Posterior cingulate gyrus (tissue), 11 donors: ENCODE measurements at places on chromosomes 1 and 21.

- no peak for DNase-seq
These were observed 5.6 kb downstream of the SPSB1 start for GRCh38 chr1:9298282-9298681.

GRCh38 chr1:160429125-160429561, 28.8 kb downstream of the VANGL2 start:
- no peak for DNase-seq

DNA sequence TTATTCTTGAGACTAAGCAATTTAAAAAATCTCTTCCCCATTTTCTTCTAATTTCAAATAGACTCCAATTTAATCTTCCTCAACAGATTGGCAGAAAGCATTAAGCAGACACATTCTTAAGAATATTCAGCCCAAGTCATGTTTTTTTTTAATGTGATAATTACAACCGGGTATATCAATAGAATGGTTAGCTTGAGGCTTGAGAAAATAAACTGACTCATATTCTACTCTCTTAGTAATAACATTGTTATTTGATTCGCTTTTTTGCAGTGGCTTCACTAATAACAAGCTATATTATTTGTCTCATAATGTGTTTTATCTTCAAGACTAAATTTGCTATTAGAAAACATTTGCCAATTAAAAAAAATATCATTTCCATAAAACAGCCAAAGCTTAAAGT, 488.6 kb upstream of the RGS18 start:
- no peak for DNase-seq

DNA sequence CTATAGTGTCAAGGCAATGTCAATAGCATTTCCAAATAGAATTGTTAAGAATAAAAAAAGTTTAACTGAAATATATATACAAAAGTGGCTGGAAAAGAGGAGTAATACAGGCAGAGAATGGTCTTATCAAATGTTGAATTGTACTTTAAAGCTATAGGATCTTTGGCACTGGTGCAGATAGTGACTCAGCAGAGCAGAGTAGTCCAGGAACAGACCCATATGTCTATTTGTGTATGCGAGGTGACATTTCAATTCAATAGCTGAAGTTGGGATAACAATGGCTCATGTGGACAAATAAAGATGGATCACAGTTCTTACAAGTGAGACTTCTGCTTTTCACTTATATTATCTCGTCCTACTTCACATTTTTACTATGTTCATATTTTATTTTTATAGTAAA, 543.0 kb upstream of the B3GALT2 start:
- DNase-seq: no peak

DNA sequence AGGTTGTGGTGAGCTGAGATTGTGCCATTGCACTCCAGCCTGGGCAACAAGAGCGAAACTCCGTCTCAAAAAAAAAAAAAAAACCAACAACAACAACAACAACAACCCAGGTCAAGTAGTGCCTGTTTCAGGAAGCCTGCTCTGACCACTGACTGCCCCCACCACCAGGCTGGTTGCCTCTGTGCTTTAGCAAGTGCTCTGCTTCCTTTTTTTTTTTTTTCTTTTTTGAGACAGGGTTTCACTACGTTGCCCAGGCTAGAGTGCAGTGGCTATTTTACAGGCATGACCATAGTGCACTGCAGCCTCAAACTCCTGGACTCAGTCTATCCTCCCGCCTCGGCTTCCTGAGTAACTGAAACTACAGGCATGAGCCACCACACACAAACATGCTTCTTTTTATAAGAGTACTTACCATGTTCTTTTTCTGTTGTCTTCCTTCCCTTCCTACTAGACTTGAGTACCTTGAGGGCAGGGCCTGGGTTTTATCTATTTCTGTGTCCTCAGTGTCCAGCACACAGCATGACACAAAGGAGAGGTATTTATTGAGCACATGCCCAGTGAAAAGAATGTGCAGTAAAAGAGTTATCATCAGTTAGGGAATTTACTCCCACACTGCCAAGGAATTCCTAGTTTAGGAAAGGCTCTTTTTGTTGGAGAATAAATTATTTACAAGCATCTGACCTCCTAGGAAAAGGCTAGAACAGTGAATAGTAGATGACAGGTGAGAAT, 9.9 kb upstream of the COA7 start:
- DNase-seq: no peak

- DNase-seq: peak; percentile 65
These were observed 15.5 kb downstream of the SLC45A1 start for GRCh38 chr1:8333246-8333987.

DNA sequence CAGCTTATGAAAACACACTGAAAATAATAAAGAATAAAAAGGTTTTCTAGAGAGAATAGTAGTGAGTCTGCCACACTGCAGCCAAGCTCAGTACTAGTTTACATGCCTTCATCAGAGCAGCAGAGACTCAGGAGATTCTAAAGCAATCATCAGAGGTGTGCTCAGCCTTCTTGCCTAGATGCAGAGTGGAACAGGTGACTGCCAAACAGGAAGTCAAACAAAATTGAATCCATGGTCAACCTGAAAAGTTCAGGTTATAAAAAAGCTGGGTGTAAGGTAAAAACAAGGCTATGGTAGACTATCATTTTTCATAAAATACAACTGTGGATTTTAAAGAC, 165.3 kb upstream of the C1orf105 start:
- no peak for DNase-seq

DNA sequence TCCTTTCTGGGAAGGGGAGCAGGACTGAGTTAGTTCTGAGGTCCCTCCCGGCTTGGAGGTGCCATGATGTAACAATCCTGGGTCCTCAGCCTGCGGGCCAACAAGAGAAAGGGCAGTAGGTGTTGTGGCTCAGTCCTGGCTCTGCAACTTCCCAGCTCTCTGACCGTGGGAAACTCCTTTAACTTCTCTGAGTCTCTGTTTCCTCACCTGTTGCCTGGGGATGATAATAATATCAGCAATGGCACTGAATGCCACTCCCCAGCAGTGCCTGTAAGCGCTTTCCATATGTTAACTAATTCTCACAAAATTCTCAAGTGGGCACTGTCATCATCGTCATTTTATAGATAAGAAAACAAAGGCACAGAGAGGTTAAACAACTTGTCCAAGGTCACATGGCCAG, 2.3 kb downstream of the PADI3 start:
- no peak for DNase-seq

DNA sequence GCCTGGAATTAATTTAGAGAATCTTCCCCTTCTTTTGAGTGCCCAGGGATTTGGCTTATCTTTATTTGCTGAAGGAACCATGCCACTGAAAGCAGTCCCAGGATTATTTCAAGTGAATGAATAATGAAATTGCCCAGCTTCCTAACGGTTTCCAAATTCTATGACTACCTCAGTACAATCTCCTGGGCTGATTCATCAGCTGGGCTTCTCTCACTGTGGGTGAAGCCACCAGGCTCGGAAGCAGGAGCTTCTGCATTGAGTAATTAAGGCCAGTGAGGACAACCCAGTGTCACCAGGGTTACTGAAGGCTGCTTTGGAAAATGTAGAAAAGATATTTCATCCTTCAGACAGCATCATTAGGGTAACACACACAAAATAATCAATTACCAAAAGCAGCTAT, 169.8 kb downstream of the DAB1 start:
- DNase-seq: no peak

- DNase-seq: no peak
These were observed 38.7 kb downstream of the TRIM67 start for GRCh38 chr1:231200388-231201031.

GRCh38 chr21:46424621-46425020, 34.1 kb upstream of the DIP2A start:
- no peak for DNase-seq

DNA sequence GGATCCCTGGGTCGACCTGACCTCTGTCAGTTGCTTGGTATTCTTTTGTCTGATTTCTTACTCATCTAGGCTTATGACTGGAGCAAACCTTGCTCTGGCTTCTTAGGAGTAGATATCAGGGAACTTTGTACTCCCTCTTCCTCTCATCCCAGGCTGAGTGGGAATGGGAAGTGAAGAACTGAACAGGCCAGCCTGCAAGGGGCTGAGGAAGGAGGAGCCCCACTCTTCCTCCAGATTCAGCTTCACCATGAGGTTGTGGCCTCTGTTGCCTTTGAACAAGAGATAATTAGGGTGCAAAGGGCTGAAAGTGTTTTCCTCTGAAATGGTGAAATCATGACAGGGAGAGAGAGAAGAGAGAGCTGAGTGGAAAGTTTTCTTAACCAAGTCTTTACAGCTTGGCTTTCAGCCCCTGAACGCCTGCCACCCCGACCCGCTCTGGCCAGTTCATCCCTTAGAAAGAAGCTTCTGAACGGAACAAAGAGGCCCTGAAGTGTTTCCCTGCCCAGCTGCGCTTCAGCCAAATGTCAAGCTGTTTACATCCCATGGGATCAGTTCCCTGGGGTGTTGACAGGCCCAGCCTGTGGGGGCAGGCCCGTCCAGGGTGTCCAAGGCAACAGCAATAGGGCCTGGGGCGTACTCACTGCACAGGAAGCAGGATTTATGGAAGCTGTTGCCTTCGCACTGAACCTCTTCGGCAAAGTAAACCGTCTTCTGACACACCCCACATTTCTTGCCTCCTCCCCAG, 11.2 kb downstream of the CSRP1 start:
- DNase-seq: peak; percentile 73

DNA sequence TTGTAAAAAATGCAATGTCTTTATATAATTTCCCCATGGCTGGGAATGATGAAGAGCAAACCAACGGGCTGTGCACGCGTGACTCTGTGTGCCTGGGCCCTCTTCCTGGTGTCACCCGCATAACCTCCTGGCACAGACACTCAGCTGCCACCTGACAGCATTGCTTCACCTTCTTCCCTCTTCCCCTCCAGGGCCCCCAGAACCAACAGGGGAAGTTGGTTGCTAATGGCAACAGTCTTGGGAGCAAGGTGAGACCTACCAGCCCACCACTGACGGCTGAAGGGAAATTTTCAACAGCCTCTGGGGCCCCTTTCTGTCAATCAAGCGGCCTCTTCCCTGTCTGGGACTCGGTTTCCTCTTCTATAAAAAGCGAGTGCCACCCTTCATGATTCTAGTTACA, 33.2 kb downstream of the SSBP3 start:
- no peak for DNase-seq

DNA sequence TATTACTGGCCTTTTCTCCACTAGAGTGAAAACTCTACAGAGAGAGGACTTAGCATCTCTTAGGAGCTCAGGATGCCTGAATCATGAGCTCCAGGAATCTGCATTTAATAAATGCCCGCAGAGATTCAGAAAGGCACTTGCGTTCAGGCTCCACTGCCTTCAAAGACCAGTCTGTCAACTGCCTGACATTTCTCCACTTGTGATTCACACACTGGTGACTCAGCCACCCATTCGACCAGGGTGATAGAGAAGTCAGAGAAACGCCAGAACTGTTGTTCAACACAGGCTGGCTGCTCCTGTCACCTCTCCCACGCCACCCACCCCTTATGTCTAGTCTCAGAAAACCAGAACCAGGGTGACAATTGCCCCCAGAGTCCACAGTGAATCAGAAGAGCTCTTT, 26.9 kb upstream of the LBR start:
- no peak for DNase-seq

- no peak for DNase-seq
These were observed 475.4 kb downstream of the PTPRU start for GRCh38 chr1:29711582-29712283.

DNA sequence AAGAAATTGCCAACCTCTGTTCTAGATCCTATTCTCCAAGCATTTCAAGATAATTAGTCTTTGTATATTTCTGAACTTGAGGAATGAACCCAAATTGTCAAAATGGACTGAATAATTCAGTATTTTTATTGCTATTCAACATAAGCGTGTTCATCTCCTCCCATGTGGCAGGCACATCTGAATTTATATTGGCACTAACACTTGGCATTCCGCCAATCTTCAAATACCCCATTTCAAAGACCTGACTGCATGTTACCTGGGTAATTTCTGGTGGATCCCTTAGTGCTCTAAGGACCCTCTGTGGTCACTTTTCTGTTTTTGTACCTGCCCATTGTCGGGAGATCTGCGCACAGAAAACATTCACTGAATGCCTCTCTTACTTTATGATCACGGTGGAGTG, 66.6 kb downstream of the BACE2 start:
- DNase-seq: no peak

GRCh38 chr1:22484706-22485345, 33.2 kb downstream of the ZBTB40 start:
- DNase-seq: no peak

GRCh38 chr1:218205721-218206120, 79.4 kb upstream of the RRP15 start:
- DNase-seq: no peak

GRCh38 chr1:56063461-56063860, 515.9 kb downstream of the PLPP3 start:
- peak; percentile 21 for DNase-seq

DNA sequence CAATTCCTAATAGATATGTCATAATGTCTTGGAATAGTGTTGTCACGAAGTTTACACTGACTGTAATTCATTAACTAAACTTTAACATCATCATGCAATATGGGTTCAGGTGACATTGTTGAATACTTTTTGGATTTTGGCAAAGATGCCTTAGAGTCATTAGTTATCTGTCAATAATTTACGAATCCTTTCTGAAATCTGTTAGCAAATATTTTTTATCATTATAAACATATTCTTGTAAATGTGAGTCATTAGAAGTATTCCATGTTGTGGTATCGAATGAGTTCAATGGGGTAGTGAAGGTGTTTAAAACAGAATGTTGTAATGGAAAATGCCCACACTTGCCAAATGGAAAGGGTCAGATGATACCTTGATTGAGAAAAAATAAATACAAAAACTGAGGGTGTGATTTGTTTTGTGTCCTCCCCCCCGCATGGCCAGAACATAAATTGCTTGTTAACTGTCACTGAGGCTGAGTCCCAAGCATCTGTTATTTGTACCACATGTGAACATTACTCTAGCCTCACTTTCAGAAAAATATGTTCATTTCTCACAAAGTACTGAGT, 5.2 kb upstream of the NR5A2 start:
- DNase-seq: no peak

DNA sequence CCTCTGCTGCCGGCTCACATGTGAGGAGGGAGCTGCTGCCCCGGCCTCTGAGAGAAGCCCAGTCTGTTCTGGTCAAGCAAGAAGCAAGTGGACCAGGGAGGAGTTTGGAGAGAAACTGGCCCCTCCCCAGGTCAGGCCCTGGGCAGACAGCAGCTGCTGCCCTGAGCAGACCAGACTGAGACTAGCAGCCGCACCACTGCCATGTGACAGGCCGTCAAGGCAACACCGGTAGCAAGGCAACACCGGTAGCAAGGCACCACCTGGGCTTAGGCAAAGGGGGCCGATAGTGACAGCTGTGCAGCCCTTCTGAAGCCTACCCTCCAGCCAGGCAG, 50.3 kb downstream of the ARHGEF16 start:
- DNase-seq: no peak

GRCh38 chr1:180186831-180187230, 32.2 kb downstream of the QSOX1 start:
- DNase-seq: no peak

DNA sequence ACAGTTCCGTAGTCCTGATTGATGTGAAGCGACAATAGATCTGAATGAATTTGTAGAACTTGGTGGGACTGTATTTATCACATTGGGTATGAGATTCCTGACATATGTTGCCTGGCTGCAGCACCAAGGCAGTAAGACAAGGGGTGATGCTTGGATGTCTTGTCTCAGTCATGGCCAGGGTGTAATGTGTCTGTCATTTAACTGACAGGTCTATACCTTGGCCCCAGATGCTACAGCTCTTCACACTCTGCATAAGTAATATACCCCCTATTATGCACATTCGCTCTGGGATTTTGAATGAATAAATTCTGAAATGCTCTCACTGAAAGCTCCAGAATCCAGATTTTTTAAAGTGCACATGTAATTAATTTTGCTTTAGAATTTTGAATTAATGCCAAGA, 47.3 kb downstream of the NTNG1 start:
- DNase-seq: no peak

GRCh38 chr1:180407051-180407450, 95.3 kb downstream of the ACBD6 start:
- DNase-seq: no peak
